KBM-7 (cell line): ENCODE measurements at places on chromosomes 6 and 20.

DNA sequence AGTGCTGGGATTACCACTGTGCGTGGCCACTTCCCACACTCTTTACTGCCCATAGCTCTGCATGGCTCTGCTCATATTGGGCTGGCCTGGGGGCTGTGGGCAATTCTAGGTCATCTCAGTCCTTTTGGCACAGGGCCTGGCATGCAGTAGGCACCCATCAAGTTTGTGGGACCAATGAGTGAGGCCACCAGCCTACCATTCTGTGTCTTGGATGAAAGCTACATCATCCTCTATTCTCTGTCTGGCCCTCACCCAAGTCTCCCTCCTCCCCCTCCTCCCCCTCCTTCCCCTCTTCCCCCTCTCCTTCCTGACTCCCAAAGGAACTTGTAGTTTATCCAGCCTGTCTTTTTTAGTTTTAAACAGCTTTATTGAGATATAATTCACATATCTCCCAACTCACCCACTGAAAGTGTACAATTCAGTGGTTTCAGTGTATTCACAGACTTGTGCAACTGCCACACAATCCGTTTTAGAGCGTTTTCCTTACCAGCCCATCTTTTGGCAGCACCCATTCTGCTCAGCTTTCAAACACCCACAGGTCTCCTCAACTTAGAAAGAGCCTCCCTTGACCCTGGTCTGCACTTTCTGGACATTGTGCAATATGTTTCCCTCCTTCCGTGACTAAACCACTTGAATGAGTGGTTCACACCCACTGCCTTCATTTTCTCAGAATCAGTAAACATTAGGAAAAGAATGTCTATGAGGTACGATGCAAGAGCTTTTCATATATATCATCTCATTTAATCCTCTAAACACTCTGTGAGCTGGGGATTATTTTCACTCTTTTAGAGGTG lies 21.5 kb upstream of the MRPS18A start:
- no peak for DNase-seq

- DNase-seq = no peak
These were observed 123.3 kb downstream of the INSM1 start for GRCh38 chr20:20491110-20491783.

GRCh38 chr6:36751833-36752186 lies 54.2 kb downstream of the RAB44 start:
- no peak for DNase-seq

DNA sequence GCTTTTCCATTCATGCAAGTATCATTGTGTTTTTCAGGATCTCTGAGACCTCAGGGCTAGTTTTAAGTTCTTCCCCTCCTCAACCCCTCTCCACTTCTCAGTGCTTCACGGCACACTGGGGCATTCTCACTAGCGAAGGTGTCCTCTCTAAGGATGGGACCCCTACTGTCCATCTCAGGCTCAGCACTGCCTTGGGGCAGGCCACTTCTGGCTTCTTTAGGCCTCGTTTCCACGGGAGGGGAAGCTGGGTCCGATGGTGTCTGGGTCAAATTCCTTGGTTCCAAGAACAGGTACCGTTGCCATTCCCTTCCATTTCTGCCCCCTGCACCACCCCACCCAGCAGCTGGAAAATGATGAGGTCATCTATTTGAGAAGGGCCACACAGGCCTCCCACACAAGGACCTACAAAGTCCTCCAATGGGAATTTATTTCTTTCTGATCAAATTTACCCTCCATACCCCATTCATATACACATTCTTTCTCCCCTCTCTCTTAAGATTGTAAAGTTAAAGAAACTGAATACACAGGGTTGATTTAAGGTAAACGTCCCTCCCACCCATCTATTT lies 17.2 kb downstream of the GNAS start:
- DNase-seq = no peak

- peak; percentile 55 for DNase-seq
These were observed 16.8 kb downstream of the SOX4 start for GRCh38 chr6:21610341-21610740.

GRCh38 chr20:5268449-5268848 lies 48.3 kb downstream of the PROKR2 start:
- DNase-seq = no peak

DNA sequence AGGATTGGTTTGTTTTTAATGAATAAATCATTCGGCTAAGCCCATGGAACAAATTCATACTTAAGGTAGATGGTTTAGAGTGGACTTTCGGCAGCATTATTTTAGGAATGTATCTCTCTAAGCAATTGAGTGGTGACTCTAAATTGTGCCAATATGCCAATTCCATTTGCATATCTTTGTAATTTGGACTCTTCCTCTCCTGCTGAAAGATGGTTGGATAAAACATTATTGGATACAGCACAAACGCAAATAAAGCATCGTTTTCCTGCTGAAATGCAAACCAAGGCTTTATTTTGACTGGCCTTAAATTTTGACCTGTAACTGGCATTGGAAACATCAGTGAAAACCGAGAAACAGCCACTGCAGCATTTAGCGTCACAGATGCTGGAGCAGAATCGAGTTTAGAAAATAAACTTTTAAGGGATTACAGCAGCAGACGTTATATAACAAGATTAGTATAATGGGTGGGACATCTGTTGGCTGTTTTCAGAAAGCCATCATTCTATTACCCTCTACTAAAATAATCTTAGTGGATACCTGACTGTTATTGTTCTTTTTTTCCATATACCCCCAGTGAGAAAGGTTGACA lies 726.0 kb downstream of the KIF16B start:
- no peak for DNase-seq

DNA sequence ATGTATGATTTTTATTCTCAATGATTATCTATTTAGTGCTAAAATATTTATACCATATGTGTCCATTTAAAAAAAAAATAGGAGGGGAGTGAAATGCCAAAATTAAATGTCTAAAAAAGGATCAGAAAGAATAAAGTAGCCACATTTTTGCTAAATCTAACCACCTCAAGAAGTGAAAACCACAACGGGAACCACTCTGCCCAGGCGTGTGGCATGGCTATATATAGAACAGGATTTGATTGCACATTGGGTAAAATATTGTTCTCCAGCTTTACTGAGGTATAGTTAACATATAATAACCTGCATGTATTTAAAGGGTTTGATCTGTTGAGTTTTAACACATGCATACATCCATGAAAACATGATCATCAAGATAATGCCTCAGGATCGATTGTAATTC lies 19.0 kb upstream of the AFDN start:
- DNase-seq = no peak

GRCh38 chr20:3318226-3318884 lies 79.4 kb upstream of the SLC4A11 start:
- DNase-seq = no peak
